ENCODE measurements at places on chromosomes 13 and 19.

DNA sequence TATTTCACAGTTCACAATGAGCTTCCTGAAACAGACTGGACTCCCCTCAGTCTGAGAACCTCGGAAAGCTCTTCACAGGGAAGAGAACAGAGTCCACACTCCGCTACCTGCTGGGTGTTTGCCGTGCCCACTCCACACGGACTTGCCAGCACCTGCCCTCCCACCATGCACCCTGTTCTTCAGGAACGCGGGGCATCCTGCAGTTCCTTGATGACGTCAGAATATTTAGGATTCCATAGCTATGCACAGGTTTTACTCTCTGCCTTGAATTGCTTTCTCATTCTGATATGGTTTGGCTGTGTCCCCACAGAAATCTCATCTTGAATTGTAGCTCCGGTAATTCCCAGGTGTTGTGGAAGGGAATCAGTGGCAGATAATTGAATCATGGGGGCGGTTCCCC, 74.4 kb upstream of the FARP1 start:
- DNase-seq = no peak

DNA sequence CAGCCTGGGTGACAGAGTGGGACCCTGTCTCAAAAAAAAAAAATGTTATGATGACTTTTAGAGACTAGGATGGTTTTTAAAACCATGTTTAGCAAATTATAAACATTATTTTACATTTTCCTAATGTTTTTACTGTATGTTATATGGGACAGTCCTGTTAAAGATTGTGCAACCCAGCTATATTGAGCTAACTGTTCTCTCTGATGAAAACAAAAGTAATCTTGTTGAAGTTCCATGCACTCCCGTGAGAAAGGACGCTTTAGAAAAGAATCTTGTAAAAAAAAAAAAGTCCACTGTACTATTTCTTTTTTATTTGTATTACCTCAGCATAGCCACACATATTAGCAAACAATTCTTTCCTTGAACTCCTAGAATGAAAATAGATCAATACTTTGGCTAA, 451.2 kb downstream of the DCT start:
- no peak for DNase-seq

GRCh38 chr19:15643387-15643786, 2.7 kb downstream of the CYP4F3 start:
- no peak for DNase-seq

DNA sequence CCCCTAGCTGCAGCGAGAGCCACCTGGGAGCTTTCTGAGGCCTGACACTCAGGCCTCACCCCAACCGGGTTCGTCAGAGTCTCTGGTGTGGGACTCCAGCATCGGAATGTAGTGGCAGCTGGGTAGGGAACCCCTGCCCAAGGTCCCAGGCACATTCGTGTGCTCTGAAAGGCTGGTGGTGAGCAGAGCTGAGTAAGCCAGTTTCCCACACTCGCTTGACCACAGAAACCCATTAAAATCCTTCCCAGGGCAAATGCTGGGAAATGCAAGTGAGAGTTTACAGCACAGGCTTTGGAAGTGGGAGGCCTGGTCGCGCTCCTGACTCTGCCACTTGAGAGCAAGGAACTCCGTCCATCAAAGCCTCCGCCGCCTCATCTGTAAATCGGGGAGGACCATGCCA, 4.2 kb downstream of the TRAPPC6A start:
- DNase-seq = no peak

Measured in BJ (cell line).